ENCODE measurements at places on chromosomes 16 and 17.

GRCh38 chr16:70577256-70577698, 53.7 kb downstream of the SF3B3 start:
- DNase-seq = no peak

- DNase-seq = peak; percentile 74
Measured at GRCh38 chr16:88857728-88858339, 907 bp downstream of the TRAPPC2L start.

- DNase-seq = no peak
Measured at GRCh38 chr17:56739376-56739775, 94.3 kb downstream of the C17orf67 start.

DNA sequence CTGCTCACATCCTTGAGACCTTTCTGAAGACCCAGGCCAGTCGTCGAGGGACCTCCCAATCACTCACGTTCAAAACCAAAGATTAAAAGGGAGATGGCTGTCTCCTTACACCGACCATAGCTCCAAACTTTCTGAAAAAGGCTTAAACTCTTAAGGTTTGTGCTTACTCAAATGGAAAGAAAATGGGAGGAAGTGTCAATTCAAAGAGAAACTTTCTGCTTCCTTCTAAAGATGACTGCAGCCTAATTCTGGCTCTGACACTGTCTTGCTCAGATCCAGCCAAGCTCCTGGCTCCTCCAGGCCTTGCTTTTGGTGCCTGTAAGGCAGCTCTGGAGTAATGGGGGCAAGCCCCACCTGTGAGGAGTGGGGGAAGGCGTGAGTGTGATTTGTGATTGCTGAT, 54.9 kb upstream of the WSB1 start:
- no peak for DNase-seq

DNA sequence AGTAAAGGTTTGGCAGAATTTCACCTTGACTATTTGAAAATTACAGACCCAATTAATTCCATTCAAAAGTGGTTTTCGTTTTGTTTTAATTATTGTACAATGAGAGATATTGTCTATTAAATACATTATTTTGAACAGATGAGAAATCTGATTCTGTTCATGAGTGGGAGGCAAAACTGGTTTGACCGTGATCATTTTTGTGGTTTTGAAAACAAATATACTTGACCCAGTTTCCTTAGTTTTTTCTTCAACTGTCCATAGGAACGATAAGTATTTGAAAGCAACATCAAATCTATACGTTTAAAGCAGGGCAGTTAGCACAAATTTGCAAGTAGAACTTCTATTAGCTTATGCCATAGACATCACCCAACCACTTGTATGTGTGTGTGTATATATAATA, 72.6 kb downstream of the CDK12 start:
- DNase-seq = no peak

DNA sequence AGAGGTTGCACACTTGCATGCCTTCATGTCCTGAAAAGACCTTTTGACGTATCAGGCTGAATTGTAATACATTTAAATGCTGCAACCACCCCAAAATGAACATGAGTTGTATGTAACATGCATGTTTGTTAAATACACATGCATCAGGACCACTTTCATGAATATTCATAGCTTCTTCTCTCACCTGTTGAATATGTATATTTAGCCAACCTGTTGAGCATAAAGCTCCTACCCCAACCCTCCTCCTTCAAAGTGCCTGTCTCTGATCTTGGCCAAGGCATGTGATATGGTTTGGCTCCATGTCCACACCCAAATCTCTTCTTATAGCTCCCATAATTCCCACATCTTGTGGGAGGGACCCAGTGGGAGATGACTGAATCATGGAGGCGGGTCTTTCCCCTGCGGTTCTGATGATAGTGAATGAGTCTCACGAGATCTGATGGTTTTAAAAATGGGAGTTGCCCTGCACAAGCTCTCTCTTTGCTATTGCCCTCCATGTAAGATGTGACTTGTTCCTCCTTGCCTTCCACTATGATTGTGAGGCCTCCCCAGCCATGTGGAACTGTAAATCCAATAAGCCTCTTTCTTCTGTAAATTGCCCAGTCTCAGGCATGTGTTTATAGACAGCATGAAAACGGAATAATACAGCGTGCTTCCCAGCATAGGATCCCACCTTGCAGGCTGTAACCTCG, 3.8 kb upstream of the CRYM start:
- DNase-seq = no peak

- DNase-seq = no peak
Measured at GRCh38 chr16:69482410-69482991, 58.1 kb downstream of the CYB5B start.

DNA sequence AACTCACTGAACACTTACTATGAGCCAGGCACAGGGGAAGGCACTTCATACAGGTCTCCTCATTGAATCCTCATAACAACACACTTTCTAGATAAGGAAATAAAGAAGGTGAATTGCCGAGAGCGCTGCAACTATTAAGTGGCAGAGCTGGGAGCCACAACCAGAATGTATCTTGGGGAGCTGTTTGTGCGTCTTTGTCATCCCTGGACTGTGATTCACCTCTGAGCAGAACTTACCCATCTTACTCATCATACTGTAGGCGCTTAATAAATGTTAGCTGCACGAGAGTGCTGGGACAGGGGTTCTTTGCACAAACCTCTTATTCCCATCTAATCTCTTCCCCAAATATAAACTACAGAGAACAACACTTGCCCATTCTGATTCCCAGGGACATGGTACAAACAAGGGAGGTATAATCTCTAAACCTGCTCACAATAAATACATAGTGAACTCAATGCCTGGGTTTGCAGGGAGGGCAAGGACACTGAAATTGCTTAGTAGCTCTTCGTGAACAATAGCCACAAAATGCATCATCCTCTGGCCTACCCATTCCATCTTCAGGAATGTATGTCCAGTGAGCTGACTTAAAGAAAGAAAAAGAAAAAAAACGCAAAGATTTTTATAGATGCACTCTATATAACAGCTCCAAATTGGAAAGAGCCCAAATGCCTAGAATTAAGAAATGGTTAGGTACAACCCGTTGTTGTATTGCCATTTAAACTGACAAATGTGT, 43.0 kb downstream of the MYO18A start:
- no peak for DNase-seq

DNA sequence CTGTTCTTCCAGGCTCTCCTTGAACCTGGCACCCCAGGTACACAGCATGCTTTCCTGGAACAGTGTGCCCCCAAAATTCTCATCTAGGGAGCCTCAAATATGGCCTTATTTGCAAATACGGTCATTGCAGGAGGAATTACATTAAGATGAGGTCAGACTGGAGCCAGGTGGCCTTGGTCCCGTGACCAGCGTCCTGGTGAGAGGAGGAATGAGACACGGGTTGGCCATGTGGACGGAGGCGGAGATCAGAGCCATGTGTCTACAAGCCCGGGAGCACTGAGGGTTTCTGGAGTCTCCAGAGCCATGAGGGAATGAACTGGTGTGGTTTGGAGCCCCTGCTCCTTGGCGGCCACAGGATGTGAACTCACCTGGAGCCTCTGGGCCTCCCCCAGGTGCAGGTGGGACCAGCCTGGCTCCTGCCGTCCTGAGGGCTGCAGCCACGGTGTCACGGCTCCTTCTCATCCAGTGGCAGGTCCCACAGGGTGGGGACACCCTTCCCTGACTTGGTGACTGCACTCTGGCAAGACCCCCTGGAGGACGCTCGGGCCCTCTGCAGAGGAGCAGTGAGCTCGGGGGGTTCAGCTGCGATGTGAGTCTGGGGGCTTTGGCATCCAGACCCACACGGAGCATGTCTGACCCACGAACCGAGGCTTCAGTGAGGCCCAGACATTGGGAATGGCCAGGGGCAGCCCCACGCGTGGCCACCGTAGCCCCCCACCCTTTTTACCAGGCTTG, 21.8 kb upstream of the GNG13 start:
- DNase-seq = no peak

- no peak for DNase-seq
Measured at GRCh38 chr17:50815400-50815799, 20.0 kb upstream of the WFIKKN2 start.

DNA sequence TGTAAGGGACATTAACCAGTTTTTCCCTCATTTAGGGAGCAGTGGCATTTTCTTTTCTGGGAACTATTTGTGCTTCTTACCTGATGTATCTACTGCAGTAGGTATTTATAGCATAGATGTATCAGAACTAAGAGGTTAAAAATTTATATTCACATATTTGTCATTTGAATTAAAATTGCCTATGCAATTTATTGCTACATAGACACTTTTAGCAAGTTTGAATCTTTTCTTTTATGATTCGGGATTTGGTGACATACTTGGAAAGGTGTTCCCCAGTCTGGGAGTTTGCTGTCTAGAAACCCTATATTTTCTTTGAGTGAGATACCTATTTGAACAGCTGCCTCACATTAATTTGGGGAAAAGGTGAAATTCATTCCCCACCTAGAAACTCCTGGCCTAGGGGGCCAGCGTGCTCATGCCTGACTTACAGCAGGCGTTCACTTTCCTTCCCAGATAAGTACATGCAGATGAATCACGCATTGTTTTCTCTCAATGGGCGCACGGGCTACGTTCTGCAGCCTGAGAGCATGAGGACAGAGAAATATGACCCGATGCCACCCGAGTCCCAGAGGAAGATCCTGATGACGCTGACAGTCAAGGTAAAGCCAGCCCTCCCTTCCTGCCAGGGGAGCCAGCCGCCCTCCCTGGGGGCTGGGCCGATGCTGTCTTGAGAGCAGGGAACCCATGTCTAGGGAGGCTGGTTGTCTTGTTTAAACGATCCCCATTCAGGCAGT, 73.8 kb downstream of the SDR42E1 start:
- DNase-seq = no peak

- no peak for DNase-seq
Measured at GRCh38 chr17:21374441-21375161, 1.6 kb upstream of the KCNJ12 start.

DNA sequence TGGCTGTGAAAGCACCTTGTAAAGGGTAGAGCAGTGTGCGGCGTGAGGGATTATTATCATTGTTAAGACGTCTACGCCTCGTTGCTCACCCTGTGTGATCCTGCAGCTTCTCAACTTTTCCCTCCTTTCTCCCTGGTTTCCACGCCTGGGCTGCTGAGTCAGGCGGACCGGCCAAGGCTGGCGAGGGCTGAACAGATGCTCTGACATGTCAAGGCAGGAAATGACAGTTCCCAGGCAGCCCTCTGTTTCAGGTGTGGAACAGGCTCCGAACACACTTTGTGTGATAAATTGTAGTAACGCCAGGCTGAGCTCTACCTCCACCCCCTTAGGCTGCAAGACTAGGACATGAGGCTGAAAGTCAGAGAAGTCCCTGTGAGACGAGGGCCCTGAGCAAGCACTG, 46.0 kb upstream of the TBX2 start:
- no peak for DNase-seq

GRCh38 chr17:79928502-79929256, 89.4 kb upstream of the CBX4 start:
- DNase-seq = no peak

DNA sequence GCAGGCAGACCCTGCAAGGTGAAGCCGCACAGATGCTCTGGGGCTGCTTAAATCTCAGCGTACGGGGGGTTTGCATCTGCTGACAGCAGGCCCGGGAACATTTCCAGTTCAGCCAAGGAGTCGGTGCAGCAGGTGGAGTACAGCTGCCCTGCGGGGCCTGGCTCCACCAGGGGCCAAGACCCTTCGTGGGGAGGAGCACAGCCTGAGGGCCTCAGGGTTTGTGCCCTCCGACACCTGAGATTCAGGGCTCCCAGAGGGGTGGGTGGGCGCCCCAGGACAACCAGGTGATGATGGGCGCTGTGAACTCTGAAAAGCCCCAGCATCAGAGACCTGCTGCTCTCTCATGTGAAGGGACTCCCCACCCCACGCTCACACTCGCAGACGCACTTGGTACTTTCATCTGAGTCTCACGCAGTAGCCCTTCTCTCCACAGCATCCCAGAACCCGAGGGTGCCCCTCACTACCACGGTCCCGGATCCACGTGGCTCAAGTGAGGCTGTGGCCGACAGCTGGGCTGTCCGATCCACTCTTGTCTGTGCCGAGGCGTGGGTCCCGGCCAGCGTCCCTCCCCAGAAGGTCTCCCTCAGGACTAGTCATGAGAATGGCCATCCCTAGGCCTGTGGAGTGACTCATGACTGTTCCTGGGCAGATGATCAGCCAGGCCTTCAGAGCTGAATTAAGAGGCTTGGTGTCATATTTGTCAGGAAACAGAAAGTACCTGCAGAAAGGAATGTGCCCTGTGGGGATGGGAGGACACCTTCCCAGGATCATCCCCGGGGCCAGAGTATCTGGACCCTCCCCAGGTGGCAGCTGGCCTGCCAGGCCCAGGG, 29.6 kb downstream of the ACSF3 start:
- no peak for DNase-seq

- no peak for DNase-seq
Measured at GRCh38 chr17:34519282-34519681, 60.1 kb upstream of the TMEM132E start.

GRCh38 chr16:68379472-68380347, 68.6 kb downstream of the SMPD3 start:
- DNase-seq = no peak

DNA sequence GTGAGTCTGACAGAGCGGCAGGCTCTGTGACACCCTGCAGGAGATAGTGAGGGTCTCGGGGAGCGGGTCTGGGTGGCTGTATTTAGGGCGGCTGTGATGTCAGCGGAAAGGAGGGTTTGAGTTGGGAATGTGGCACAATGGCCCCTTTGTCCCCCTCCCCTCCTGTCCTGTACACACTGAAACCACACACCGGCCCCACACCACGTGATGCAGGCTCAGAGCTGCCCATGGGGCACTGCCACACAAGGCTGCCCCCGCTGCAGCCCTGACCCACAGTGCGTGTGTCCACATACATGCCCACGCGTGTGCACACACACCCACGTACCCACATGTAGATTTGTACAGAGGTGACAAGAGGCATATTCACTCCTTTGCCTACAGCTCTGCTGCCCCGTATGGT, 15.3 kb downstream of the SGCA start:
- no peak for DNase-seq

DNA sequence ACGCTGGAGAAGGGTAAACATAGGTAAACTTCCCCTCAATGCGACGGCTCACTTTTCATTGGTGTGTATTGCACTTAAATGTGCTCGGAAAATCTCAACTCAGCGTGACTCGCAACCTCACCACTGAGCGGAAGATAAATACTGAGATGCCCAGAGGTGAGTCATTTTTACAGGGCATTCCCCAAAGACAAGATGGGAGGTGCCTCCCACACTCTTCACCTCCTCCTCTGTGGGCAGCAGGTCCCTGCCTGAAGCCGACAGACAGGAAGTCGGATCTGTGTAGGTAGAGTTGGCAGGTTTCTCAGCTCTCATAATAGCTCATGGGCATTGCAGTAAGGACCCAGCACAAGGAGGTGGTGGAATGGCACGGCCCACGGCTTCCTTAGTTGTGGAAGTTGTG, 274.6 kb upstream of the HSBP1 start:
- DNase-seq = no peak

GRCh38 chr16:28108590-28109247, 45.2 kb upstream of the GSG1L start:
- no peak for DNase-seq

GRCh38 chr16:8173111-8173644, 417.1 kb downstream of the TMEM114 start:
- DNase-seq = peak; percentile 2

DNA sequence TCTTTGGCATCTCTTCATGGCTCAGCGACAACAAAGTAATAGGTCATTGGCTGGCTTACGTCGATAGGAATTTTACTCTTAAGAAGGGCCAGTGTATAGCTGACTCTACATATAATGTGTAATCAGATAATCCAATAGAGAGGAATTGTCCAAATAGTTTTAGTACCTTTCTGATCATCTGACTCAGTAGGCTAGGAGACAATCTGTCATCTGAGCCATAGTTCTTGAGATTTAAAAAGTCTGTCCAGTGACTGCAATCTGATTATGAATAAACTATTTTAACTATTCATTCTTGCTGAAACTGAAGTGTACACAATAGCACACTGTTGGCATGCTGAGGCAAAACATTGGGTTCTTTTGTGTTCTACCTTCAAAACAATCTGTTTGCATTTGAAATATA, 21.4 kb upstream of the NOL11 start:
- no peak for DNase-seq
